ENCODE measurements at places on chromosomes 16 and 17.

DNA sequence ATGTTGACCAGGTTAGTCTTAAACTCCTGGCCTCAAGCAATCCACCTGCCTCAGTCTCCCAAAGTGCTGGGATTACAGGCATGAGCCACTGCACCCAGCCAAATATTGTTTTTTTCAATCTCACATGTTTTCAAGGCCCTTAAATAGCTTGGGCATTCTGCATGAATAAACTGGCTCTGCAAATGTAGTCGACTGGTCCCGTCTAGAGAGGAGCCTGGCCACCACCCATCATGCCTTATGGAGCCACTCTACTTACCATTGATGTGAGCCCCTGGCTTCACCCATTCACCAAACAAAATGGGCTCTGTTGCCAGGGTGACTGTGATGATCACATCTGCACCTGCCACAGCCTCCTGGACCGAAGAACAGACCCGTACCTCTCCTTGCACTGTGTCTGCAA is 10.8 kb downstream of the CRYM start:
- DNase-seq, result no peak

- DNase-seq, result no peak
Measured at GRCh38 chr16:67207249-67208091, 8.5 kb downstream of the ELMO3 start.

DNA sequence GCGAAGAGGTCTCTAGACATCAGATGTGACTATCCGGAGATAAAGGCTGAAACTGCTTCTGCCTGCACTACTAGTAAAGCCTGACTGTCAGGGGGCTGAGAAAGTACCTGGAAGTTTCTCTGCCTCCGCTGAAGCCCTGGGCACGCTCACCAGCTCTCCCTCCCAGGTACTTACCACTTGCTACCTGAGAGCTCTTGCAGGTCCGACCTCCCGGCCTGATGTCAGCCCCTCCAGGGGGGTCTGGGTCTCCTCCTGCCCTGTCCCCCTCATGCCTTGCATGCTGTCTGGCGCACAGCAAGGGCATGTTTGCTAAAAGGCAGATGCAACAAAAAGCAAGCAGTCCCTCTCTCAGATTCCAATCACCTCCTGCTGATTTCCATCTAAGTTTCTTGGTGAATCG is 17.4 kb downstream of the ZDHHC7 start:
- no peak for DNase-seq

DNA sequence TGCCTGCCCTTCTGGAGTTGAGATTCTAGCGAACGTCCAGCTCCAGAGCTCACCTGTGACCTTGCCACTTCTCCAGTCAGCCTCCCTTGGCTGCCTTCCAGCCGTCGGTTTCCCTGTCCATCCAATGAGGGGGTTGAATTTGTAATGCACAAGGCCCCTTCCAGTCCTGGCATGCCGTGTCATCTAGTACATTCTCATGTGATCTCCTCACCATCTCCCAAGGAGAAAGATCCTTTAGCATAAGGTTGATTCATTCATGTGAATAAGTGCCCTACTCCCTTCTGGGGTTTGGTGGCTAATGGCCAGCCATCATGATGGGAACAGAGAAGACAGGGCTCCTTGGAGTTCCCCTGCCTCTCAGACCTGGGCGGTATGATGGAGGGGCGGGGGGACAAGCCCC is 18.9 kb upstream of the ABCC3 start:
- DNase-seq, result no peak

- DNase-seq, result no peak
Measured at GRCh38 chr17:75394332-75394918, 11.1 kb downstream of the GRB2 start.

GRCh38 chr17:79845601-79845949 is 6.3 kb upstream of the CBX4 start:
- peak; percentile 59 for DNase-seq

- DNase-seq, result no peak
Measured at GRCh38 chr16:46974352-46974751, 878 bp upstream of the DNAJA2 start.

DNA sequence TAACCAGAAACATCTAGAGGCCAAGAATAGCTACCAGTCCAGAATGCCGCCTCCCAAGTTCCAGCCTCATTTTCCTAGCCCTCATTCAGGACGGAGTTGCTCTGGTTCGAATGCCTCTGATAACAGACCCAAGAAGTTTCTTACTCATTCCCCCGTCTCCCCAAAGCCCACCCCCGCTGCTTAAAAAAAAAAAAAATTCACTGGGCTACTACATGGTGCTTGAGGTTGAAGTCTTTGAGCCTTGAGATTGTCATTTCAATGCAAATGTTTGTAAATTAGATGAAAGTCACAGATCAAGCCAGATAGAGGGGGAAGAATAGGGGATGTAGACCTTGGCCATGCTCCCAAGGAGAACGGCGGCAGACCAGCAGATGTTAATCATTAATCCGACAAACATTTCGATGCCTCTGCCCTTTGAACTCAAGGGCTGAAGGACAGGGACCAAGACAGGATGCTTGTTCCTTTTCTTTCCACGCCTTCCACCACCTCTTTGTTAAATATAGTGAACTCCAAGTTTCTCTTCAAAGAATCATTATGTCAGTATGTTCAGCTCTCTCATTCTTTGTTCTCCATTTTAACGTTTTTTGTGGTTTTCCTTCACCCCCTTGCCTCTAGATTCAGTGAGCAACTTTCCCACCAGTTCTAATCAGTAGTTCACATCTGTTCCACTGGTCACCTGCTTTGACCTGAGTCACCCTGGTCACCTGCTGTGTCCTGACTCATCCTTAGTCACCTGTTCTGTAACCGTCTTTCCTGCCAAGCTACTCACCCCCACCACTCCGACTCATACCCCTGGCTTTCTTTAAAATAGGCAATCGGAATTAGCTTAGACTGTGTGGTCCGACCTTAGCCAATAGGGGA is 190.3 kb downstream of the CPPED1 start:
- no peak for DNase-seq

DNA sequence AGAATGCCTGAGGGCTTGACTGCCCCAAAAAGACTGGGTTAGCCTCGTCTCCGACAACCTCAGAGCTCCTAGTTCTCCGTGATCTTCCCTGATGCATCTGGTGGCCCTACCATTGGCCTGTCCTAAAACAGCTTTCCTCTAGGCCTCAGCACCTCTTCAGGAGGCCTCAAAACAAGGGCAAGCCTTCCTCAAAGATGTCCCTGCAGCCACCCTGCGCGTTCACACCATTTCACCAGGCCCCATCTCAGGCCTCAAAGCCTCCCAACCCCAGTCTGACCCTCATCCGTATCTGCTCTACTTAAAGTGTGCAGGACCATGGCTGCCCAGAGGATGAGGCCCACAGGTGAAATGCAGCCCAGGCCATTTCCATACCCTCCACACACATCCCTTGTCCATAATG is 7.4 kb downstream of the ALOXE3 start:
- no peak for DNase-seq

Measured in testis (tissue), 5 donors.